ENCODE measurements at places on chromosomes 16 and 17.

GRCh38 chr17:29133121-29133713 is 47.0 kb downstream of the MYO18A start:
- DNase-seq: no peak

DNA sequence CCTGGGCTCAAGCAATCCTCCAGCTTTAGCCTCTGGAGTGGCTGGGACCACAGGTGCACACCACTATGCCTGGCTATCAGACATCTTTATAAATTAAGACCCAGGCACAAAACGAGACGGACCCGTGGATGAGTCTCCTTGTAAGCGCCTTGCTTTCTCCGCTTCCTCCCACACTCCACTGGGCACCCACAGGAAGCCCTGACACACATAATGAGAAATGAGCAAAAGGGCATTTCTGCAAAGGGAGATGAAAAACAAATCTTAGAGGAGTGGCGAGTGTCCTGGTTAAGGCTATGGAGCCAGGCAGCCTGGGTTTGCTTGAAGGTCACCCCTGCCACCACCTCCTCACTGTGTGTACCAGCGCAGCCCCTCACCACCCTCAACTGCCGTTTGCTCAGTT is 56.3 kb downstream of the XYLT1 start:
- peak; percentile 32 for DNase-seq

- DNase-seq: no peak
Observed at GRCh38 chr16:30858111-30858495, 35.8 kb downstream of the BCL7C start.

DNA sequence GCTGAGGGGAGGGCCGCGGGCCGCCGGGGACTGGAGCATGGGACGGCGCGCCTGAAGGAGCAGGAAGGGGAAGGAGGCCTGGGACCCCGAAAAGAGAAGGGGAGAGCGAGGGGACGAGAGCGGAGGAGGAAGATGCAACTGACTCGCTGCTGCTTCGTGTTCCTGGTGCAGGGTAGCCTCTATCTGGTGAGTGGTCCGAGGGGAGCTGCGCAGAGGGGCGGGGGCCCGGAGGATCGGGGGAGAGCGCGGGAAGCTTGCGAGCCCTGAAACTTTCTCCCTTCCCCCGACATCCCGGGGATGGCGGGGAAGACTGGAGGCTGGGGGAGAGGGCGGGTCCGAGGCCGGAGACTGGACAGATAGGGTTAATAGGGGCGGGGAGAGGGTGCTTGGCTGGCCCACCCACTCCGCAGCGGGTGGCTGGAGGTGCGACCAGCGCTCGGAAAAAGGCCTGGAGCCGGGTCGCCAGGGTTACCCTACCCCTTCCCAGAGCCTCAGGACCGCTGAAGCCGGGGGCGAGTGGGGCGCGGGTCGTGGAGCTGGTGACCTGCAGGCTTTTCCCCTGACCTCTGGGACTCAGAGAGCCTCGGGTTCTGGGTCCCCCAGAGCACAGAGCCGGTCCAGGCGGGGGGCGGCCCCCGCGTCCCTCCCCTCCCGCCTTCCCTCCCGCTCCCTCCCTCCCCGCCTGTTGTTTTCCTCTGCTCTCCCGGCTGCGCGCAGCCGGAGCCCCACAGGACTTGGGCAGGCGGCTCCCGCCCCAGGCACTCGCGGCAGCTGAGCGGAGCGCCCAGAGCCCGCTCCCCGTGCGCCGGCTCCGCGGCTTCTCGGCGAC is 631 bp downstream of the NXPH3 start:
- no peak for DNase-seq

DNA sequence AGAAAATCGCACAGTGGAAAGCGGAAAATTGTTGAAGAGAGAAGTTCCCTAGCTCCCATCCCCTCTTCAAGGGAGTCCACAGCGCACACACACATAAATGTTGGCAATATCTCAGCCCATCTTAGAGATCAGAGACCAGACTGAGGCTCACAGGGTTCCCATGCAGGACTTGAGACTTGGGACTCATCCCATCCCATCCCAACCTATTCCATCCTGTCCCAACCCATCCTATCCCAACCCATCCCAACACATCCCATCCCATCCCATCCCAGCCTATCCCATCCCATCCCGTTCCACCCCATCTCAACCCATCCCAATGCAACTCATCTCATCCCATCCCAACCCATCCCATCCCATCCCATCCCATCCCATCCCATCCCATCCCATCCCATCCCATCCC is 29.6 kb downstream of the GSG1L start:
- no peak for DNase-seq

DNA sequence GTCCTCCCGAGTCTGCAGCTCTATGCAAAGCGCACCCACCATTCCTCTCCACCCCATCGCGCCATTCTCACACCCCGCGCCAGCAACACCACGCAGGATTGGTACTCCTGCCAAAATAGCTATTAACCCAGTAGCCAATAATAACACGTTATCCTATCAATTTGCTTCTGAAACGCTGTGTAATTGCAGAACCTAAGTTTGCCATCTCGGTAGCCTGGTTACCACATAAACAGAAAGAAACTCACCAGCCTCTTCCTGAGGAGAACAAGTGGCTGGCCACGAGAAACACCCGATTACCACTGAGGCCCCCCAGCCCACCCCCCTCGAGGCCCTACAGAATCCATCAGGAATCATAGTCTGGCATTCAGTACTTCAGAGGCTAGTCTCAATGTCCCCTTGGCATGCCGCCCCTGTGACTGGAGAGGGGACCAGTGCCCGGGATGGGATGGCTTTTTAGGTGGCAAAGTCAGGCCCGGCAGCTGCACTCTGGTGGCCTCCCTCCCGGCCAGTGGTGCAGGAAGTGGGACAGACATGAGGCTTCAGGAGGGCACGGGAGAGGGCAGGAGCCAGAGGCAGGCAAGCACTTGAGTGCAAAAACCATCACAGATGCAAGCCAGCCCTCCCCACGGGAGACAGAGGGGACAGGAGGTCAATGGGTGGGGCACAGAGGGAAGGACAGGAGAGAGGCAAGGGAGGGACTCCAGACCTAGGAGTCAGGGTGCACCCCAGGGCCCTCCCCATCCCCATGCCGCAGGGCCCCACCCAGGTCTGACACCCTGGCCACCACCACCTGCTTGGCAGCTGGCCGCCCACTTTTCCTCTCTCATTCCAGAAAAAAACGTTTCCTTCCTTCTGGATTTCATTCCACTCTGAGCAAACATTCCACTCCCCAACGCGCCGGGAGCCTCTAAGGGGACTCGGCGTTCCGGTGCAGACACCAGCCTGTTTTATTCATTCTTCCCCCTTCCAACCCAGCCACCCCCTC is 192.5 kb downstream of the ZNF423 start:
- no peak for DNase-seq

GRCh38 chr17:81245024-81245664 is 6.0 kb downstream of the NDUFAF8 start:
- no peak for DNase-seq

- DNase-seq: no peak
Observed at GRCh38 chr16:678858-679813, 1.1 kb upstream of the STUB1 start.

DNA sequence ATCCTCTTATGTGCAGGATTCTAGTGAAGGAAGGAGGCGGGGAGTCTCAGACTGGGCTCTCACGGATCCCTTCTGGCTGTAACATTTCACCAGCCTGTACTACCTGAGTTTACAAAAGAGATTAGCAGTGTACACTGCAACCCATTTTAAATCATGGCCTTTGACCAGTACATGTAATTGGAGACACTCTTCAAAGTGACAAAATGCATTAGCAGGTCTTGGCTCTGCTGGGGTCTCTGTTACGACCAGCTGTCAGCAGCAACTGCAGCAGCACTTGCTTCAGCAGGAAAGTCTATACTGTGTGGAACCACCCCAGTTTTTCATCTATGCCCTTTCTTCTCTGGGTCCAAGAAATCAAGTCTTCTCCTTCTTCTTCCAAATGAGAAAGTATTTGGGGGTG is 322.8 kb upstream of the ASIC2 start:
- no peak for DNase-seq

- DNase-seq: no peak
Observed at GRCh38 chr17:72090108-72090507, 30.7 kb upstream of the SOX9 start.

DNA sequence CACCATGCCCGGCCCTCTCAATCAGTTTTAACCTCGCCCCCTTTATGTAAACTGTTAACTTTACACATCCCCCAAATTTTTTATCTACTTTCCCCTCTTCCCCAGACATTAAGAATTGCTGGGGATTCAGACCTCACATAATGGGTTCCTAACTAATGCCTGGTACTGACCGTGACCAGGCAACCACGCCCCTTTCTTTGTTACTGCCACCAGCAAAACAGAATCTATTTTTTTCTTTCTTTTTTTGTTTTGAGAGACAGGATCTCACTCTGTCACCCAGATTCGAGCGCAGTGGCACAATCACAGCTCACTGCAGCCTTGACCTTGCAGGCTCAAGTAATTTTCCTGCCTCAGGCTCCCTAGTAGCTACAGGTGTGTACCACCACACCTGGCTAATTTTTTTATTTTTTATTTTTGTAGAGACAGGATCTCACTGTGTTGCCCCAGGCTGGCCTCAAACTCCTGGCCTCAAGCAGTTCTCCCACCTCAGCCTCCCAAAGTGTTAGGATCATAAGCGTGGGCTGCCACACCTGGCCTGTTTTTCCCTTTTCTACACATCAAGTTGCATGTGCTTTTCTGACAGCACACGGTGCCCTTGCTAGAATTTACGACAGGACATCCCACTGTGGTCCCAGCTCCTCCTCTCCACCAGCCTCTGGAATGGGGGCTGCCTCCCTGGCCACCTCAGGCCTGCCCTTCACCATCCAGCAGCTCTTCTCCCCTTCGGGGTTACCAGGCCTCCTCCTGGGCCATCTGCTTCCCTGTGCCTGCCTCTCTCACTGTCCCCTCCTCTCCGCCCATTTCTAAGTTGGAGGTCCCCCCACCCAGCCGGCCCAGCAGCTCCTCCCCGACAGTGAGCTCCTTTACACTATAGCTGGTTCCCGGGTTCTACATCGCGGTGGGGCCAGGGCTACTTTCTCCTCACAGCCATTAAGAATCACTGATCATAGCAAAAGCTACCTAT is 10.8 kb downstream of the CPNE2 start:
- DNase-seq: no peak

DNA sequence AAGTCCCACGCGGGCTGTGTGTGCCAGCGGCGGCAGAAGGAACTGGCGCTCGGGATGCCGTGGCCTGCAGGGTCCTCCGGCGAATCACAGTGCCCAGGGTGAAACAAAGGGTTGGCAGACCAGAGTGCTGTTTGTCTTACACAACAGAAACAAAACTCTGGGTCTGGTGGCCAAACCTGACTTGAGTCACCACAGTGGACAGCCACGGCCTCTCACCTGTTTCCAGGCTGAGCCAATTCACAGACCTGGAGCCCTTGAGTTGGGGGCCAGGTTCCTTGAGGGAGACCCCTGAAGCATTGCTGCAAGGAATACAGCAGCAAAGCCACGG is 2.1 kb upstream of the CHMP6 start:
- no peak for DNase-seq

- no peak for DNase-seq
Observed at GRCh38 chr17:64448665-64449512, at the start of gene MILR1. TSS of gene MILR1 (plus strand) at chr17:64449115. CDS start at chr17:64449169, 54 bp downstream.

GRCh38 chr17:879546-880442 is 97.6 kb downstream of the MRM3 start:
- DNase-seq: peak; percentile 29

GRCh38 chr17:64385187-64386083 is 5.2 kb downstream of the PECAM1 start:
- DNase-seq: peak; percentile 40

- DNase-seq: no peak
Observed at GRCh38 chr17:65514082-65514481, 47.4 kb downstream of the AXIN2 start.

DNA sequence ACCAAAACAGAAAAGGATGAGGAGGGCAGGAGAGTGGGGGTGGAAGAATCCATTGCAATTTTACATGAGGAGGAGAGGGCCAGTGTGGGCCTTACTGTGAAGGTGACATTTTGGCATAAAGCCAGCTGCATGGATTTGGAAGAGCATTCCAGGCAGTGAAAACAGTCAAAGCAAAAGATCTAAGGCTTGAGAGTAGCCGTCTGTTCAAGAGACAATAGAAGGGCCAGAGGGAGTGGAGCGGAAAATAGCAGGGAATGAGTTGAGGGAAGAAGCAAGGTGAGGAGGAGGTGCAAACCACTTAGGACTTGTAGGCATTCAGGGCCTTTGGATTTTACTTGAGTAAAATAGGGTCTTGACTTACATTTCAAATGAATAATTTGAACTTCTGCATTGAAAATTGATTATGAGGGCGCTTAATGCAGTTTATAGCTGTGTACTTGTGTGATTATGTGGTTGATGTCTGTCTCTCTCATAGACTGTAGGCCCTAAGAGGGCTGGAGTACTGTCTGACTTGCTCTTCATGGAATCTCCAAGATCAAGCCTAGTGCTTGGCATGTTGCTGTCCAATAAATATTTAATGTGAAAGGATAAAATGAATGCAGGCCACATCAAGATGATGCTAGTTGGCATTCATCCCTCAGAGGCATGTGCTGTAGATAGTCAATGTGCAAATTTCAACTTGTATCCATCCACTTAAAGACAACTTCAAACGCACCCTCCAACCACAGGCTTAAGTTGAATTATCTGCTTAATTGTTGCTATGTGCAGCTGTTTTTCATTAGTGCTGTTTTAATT is 772.1 kb upstream of the RBFOX1 start:
- no peak for DNase-seq

GRCh38 chr16:2828521-2828840 is 1.6 kb upstream of the ZG16B start:
- no peak for DNase-seq

GRCh38 chr17:79785900-79786810 is 8.2 kb downstream of the CBX2 start:
- no peak for DNase-seq

DNA sequence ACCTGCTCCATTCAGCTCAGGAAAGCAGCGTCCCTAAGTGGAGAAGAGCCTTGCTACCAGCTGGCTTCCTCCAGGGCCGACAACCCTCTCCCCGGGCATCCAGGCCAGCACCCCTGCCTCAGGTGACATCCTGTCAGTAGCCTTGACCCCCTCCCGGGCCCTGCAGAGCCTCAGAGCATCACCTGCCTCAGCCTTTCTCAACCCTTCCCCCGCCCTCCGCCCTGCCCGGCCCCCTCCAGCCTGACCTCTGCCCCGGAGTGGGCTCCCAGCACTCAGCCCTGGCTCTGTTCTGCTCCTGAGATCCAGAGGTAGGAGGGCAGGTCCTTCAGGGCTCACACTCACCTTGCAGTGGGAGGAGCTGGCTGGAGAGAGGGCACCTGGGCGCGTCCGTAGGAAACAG is 73.8 kb upstream of the METRNL start:
- DNase-seq: no peak

Data from stimulated activated CD4-positive, alpha-beta T cell treated with anti-CD3 and anti-CD28 coated beads, Interleukin-12 subunit alpha, Interleukin-12 subunit beta, amount 100 ng/mL, for 48 hours (primary cell).